ENCODE measurements at places on chromosomes 11 and 22. TPM values are rescaled to one million over a fixed set of nuclear protein-coding genes. Genes with fewer than 3 reads are reported as not detected.

The PAAF1 gene
- 14.2 TPM for total RNA-seq

The DERL3 gene
- 2.2 TPM for total RNA-seq

- no peak for DNase-seq
These were observed 846 bp upstream of the STIM1 start for GRCh38 chr11:3854660-3854976.

DNA sequence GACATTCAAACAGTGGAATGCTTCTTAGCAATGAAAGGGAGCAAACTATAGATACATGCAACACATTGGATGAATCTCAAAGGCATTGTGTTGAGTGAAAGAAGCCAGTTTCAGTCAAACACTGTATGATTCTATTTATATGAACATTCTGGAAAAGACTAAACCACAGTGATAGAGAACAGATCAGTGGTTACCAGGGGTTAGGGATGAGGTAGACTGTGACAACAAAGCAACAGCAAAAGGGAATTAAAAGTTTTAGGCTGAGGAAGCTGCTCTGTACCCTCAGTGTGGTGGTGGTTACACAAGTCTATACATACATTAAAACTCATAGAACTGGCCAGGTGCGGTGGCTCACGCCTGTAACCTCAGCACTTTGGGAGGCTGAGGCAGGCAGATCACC is 23.0 kb downstream of the FDX1 start:
- DNase-seq = no peak

- no peak for DNase-seq
These were observed 71.8 kb downstream of the CTTN start for GRCh38 chr11:70470127-70470526.

DNA sequence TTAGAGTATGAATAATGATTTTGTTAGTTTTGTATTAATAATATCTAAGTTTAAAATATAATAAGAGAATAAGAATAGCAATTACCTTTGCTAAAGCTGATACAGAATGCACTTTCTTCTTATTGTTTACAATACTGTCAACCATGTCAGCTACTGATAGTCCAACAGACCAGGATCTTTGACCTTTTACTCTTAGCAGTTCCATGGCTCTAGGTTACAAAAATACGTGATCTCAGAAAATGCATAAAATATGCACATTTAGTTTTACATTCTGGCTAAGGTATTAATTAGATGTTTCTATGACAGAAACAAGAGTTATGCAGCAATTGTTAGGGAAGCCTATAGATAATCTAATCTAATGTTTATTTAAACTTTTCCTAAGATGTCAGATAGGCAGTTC is 7.5 kb upstream of the TSG101 start:
- no peak for DNase-seq

GRCh38 chr11:117095284-117096161 is 2.7 kb downstream of the SIK3 start:
- DNase-seq = no peak

DNA sequence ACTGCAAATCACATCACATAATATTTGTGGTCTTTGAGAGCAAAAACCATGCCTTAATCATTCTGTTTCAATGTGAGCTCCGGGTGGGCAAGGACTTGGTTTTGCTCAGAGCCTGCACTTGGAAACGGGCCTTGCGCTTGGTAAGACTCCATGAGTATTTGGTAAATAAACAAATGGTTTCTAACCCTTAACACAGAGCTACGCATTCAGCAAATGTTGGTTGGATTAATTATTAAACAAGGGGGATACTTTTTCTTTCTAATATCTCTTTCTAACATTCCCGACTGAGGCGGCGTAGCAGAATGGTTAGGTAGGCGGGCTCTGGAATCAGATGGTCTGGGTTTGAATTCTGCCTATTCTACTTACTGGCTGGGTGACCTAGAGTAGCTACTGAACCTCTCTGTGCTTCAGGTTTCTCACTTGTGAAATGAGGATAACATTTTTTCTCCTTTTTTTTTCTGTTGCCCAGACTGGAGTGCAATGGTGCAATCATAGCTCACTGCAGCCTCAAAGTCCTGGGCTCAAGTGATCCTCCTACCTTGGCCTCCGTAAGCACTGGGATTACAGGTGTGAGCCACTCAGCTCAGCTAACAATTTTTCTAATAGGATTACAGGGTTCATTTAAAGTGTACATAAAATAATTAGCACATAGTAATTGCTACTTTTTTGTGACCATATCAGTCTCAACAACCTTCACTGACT is 3.4 kb upstream of the FAM83F start:
- DNase-seq = no peak

The CRYBB1 gene
- total RNA-seq = not detected

The SEPTIN3 gene
- 0.75 TPM for total RNA-seq

The INS gene
- total RNA-seq = not detected

The CHRM4 gene
- not detected for total RNA-seq

The ELFN2 gene
- total RNA-seq = not detected

GRCh38 chr11:60206616-60207015 is 23.7 kb upstream of the MS4A6A start:
- no peak for DNase-seq

- no peak for DNase-seq
These were observed 5.9 kb upstream of the SYCE3 start for GRCh38 chr22:50568626-50569025.

The VSIG10L2 gene
- not detected for total RNA-seq

- DNase-seq = no peak
These were observed 25.5 kb upstream of the DGKZ start for GRCh38 chr11:46321757-46322156.

The OR51B5 gene
- 0.78 TPM for total RNA-seq

DNA sequence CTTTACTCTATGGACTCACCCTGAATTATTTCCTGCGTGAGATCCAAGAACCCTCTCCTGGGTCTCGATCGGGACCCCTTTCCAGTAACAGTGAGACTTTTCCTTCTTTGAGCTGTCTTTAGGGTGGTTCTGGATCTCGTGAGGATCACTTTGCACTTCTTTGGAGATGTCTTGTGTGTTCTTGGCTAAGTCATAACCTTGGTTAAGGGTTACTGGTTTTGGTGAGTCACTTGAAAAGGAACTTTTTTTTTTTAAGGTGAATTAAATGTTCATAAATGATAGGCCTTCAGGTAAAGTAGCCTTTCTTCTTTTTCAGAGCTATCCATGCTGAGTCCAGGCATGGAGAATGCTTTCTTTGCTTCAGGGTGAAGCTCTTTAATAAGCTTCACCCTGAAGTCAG is 19.4 kb upstream of the GSTP1 start:
- DNase-seq = no peak

DNA sequence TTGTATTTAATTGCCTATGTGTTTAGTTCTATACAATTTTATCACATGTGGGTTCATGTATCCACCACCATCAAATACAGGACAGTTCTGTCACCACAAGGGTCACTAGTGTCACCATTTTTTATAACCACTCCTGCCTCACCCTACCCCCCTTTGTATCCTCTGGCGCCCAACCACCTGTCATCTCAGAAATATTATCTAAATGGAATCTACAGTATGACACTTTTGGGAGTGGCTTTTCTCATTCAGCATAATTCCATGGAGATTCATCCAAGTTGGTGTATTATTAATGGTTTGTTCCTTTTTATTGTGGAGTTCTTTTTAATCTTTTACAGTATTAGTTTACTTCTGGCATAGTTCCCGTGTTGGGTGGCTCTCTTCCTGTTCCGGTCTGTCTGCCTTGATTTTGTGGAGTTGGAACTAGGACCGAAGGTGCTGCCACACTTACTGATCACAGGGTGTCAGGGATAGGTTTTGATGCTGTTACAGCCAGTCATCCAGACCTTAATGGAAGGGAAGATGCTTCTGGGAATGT is 58.5 kb downstream of the TNRC6B start:
- no peak for DNase-seq

The LMNTD2 gene
- 5.3 TPM for total RNA-seq

- no peak for DNase-seq
These were observed 139.6 kb downstream of the DBX1 start for GRCh38 chr11:20020716-20021115.

The SVIP gene
- total RNA-seq = 29.8 TPM

The CCDC179 gene
- total RNA-seq = not detected

The SEZ6L gene
- total RNA-seq = 0.22 TPM

- DNase-seq = no peak
These were observed 1251.2 kb downstream of the BRD1 start for GRCh38 chr22:48576333-48577013.

The TUB gene
- 25.8 TPM for total RNA-seq

GRCh38 chr22:49602481-49602880 is 225.2 kb downstream of the BRD1 start:
- DNase-seq = no peak

- no peak for DNase-seq
These were observed 52.4 kb upstream of the CD5 start for GRCh38 chr11:61049859-61050258.

DNA sequence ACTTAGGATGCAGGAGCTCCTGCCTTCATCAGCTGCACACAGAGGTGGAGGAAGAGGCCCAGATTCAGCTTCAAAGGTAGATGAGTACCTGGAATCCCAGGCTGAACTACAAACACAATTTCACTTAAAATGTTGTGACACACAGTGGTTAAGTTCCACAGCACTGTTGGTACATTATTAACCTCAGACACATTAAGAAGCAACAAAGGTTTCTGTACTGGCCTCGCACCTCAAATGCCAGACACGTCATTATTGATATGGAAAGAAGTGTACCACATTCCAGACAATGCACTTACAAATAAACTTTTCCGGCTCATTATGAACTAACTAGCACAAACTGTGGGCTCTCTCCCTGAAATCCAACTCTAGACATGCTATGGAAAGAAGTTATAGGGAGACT is 34.6 kb downstream of the PRDM10 start:
- DNase-seq = no peak

The EIF3M gene
- 251 TPM for total RNA-seq

The MAP6 gene
- 9.4 TPM for total RNA-seq

DNA sequence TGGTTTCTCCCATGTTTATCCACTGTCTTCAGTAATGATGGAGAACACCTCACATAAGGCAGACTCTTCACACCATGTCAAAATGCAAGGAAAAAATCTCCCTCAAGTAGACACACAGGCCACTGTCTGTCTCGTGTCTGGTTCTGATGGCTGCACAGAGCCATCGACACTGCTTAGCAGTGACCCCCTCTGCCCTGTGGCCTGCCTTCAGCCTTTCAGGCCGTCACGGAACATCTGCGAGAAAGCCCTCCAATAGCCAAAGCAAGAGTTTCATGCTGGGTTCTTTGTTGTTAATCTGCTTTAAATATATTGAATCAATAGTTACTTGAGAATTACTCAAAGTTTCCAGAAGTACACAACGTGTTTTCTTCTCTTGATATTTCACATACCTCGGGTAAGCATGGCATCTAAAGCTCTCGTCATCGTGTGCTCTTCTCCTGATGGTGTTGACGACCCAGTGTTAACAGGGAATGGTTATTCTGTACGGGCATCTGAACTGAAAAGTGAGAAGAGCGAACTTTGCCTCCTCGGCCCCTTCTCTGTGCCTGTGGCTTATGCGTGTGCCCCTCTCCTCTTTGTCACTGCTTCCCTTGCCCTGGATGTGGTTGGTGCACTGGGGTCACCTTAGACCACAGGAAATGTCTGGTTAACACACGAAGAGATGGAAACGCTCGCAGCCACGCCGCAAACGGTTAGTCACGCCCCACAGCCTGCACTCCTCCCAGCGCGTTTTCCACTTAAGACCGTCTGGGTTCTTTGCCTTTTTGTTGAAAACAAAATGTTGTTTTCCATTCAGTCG is 33.4 kb upstream of the CTTN start:
- DNase-seq = no peak

GRCh38 chr11:73750228-73750627 is 10.6 kb downstream of the RAB6A start:
- no peak for DNase-seq

GRCh38 chr22:47575291-47575690 is 812.8 kb downstream of the TBC1D22A start:
- DNase-seq = no peak

The TPBGL gene
- total RNA-seq = not detected

The TSPAN18 gene
- total RNA-seq = 3.6 TPM

DNA sequence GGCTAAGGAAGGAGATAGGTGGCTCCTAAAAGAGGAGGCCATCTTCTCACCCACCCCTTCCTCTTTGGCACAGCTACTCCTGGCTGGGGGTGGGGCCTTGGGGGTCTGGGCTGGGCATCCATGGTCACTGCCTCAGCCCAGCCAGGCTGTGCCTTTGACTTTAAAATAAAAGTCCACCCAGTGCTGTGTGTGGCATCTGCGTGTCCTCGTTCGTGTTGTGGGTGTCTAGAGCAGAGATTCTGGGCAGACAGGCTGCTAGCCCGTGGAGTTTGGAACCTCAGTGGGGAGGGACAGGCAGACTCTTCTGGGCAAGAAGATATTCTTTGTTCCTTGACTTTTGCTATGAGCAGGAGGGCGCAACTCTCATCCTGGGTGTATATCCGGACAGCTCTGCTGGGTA is 13.1 kb downstream of the RPS6KA4 start:
- no peak for DNase-seq

DNA sequence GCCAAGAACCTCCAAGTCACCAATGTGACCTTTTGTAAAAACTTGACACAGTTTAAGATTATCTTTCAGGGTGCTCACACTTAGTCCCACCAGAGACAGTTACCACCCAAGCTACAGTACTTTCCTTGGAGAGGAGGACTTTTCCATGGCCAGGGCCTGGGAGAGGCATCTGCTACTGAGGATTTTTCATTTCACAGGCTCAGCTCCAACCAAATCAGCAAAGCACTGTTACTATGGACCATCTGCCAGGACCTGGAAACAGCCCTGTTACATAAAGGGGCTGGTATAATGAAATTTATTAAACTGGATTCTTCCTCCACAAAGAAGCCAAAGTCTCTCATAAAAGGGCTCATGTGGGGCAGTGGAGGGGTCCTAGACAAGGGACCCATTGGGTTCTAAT is 38.6 kb downstream of the SERGEF start:
- DNase-seq = no peak

DNA sequence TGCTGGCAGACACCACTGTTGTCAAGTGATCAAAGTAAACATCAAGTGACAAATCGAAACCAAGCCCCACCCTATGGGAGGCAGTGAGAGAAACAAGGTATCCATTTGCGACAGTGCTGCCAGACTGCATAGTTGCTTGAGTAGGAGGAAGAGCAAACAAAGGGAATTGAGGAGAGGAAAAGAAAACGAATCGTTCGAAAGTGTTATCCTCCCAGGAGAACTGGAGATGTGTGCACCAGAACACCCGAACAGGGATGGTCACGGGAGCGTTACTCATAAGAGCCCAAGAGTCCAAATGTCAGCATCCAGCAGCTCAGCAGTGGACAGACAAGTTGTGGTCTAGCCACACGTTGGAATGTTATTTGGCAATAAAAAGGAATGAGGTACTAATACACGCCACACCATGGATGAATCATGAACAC is 58.4 kb upstream of the NUP50 start:
- no peak for DNase-seq

DNA sequence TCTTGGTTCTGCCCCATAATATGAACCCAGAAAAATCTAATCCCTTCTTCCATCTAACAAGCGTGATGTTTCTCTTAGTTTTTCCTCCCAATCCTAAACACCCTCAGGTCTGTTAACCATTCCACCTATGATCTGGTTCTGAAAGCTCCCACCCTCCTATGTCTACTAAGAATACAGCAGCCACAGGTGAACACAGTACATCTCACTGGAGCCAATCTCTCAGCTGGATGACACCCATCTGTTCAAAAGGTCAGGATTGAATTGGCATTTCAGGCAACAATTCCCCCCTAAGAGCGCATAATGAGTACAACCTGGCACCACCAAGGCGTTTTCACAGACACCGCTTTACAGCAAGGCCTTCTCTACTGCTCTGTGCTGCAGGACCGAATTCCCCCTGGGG is 19.0 kb upstream of the APOA1 start:
- DNase-seq = no peak

GRCh38 chr11:46114378-46114777 is 6.9 kb downstream of the PHF21A start:
- DNase-seq = no peak

GRCh38 chr22:38313384-38313955 is 3.8 kb downstream of the CSNK1E start:
- peak; percentile 35 for DNase-seq

The LIF gene
- 2.6 TPM for total RNA-seq
